Upper lobe of left lung (tissue), 6 donors: ENCODE measurements at places on chromosomes 2 and 18. TPM values are rescaled to one million over a fixed set of nuclear protein-coding genes. Genes with fewer than 3 reads are reported as not detected.

PIEZO2 gene
- 6.5 TPM for total RNA-seq

ARHGAP25 gene
- 20.6 TPM for total RNA-seq

- DNase-seq, result no peak
These were observed 239.3 kb downstream of the GBX2 start for GRCh38 chr2:235928751-235929370.

GRCh38 chr18:55272510-55273243, 313.4 kb upstream of the CCDC68 start:
- no peak for DNase-seq

DNA sequence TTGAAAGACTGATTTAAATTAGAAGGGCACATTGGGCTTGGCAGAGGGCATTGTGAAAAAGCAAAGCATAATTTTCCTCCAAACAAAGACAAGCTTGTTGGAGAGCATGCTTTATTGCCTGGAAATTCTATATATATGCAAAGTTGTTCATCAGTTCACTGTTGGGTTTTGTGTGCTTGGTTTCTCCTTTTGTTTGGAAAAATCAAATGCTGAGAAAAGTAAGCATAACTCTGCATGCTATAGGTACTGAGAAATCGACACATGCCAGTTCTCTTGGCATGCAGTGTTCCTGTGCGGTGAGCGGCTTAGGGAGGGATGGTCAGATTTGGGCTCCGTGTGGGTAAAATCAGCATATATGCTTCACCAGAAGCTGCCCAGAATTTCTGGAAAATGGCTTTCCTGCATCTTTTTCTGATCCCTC, 161.0 kb downstream of the RAPGEF4 start:
- no peak for DNase-seq

- DNase-seq, result no peak
These were observed 21.3 kb downstream of the C2orf69 start for GRCh38 chr2:199932312-199932855.

DNA sequence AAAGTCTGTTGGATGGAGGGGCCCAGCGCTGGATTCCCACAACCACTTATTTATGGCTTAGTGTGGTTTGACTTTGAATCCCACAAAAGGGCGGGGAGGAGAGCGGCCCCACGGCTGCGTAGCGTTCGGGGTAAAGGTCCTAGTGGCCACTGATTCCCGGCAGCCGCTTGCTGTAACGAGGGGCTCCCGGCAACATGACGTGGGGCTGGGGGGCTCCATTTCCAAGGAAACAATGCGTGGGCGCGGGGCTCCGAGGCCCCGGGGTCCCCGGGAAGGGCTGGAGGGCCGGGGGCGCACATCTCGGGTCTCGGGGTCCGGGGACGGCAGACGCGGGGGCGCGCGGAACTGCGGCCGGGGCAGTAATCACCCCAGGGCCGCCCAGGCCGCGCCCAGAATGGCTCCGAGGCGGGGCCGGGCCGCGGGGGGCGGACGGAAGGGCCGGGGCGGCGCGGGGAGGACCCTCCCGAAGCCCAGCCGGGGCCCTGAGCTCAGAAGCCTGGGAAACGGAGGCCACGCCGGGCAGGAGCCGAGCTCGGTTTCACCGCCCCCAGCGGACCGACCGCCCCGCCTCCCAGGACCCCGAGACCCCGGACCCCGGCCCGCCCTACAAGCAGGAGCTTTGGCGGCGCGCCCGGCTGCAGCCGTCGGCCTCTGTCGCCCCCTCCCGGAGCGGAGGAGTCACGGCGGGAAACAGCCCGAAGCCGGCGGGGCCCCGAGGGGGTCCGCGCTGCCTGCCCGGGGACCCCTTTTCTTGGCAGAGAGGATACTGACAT, 11.9 kb upstream of the MLPH start:
- peak; percentile 97 for DNase-seq

DNA sequence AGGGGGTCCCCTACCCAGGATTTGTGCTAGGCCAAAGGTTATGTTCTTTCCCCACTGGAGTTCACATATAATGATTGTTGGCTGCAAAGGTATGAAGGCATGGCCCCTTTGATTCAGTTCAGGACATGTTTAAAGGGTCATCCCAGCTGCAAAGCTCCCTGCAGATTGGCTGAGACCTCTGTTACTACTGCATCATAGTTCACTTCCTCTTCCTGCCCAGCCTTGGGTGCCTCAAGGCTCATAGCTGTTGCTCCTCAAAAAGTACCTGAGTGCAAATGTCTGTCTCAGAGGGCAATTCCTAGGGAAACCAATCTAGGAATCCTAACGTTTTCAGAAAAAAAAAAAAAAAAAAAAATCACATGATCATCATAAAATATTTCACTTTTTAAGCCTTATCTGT, 125.1 kb downstream of the ATL2 start:
- no peak for DNase-seq

- peak; percentile 10 for DNase-seq
These were observed 254.9 kb upstream of the HS6ST1 start for GRCh38 chr2:128573531-128573930.

- DNase-seq, result no peak
These were observed 100.7 kb downstream of the LYPD6 start for GRCh38 chr2:149430743-149431736.
